Activated CD8-positive, alpha-beta memory T cell treated with anti-CD3 and anti-CD28 coated beads for 4 hours (primary cell): ENCODE measurements at places on chromosomes 11 and 22.

- DNase-seq: peak; percentile 83
Observed at GRCh38 chr11:777288-778255, at the start of gene GATD1. TSS of gene GATD1 (minus strand) at chr11:777487. CDS start at chr11:777462, 25 bp downstream.

GRCh38 chr22:44360668-44361381 lies 48.1 kb upstream of the SHISAL1 start:
- DNase-seq: no peak

DNA sequence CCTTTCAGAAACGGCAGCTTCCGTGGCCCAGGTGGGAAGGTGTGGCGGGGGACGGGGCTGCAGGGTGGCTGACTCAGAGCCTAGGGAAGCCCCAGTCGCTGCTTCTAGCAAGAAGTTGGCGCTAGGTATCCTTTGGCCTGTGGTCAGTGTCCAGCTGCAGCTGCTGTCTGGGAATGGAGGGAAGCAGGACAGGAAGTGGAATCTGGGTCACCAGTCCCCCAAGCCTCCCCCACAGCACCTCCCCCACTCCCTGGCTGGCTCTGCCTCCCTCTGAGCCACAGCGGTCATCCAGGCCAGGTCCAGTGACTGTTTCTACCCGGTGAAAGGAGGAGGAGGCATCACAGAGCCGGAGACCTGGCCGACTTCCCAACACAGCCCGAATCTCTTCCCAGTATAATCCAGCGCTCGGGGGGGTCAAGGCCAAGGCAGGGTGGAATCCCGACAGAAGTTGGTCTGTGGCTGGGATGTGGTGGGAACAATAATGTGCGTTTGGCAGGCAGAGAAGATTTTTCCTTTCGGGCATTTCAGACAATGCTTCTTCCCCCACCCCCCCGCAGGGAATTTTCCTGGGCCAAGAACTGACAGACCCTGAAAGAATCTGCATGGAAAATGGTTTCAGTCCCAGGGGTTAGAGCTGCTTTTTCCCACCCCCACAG lies 45.1 kb downstream of the C11orf96 start:
- no peak for DNase-seq

DNA sequence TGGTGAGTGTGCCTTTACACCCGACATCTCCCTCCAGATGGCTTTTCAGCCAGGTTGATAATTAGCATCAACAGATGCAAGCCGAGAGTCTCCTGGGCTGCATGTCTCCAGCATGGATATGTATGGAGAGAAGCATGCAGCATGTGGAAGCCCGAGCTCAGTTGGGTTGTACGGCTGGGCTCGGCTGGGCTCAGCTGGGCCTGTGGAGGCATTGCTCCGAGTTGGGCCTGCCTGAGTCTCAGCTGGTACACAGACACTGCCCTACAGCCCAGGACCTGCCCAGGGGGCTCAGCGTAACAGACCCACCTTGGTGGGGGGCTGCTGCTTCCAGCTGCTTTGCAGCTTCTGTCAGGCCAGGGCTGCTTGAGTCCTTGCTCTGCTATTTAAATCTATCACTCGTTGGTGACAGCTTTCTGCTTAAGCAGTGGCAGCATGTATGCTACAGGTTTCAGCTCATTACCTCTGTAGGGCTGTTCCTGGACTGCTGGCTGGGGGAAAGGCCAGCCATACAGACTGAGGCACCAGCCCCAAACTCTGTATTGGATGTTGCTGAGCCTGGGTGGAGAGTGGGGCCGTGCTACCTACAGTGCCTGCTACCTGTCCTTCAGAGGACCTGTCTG lies 115.5 kb downstream of the TEAD1 start:
- DNase-seq: no peak

GRCh38 chr11:59706518-59707285 lies 6.9 kb downstream of the OR10V1 start:
- DNase-seq: no peak

DNA sequence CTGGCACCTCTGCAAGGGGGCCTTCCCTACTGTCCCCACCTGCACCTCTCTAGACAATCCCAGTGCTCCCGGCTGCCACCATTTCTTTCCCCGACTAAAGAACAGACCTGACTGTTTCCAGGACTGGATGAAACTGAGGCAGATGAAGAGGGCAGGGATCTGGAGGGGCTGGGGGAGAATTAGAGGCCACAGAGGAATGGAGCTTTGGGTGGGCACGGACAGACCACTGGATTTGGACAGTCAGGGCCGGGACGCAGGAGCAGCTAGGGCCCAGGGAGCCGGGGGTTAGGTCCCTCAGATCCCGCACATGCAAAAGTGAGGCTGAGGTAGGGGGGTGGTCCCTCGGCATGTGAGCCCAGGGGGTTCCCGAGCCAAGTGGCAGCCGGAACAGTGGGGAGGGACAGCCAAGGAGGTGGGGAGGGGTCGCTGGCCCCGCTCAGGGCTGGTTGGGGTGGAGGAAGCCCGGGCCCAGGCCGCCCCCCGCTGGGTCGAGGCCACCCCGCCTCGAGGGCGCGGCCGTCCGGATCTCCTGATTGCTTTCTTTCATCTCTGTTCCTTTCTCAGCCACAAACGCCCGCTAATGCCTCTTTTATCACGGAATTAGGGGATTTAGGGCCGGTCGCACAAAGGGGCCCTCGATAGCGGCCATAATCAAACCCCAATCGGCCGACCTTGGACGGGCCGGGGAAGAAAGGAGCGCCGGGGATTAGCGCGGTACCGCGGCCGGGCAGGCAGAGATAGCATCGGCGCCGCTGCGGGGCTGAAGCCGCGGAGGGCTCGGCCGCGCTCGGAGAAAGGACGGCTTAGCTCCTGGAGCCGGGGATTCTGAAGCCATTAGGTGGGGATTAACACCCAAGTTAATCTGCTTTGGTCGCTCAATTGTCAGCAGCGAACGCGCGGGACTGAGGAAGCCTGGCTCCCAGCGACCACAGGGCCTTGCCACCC lies 9.3 kb downstream of the SLC25A1 start:
- DNase-seq: no peak
